ENCODE measurements at places on chromosomes 3 and 15.

GRCh38 chr3:127768346-127769008 is 53.8 kb downstream of the MGLL start:
- peak; percentile 75 for DNase-seq

DNA sequence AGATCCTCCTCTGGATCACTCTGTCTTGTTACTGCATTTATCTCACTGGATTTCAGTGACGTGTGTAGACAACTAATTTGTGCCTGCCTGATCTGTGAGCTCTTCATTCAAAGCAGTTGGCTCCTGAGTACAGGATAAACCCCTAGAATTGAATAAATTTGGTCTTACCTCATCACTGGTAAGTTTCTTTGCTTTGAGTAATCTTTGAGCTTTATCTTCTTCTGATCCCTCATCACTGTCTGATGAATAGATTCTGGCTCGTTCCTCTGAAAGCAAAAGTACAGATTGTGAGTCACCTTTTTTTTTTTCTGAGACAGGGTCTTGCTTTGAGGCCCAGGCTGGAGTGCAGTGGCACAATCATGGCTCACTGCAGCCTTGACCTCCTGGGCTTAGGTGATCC is 24.5 kb downstream of the LEO1 start:
- no peak for DNase-seq

- DNase-seq: no peak
Observed at GRCh38 chr3:121490161-121490560, 55.6 kb downstream of the POLQ start.

GRCh38 chr15:85886309-85886811 is 91.6 kb upstream of the KLHL25 start:
- DNase-seq: no peak

- no peak for DNase-seq
Observed at GRCh38 chr15:52790941-52791751, 1.0 kb upstream of the ONECUT1 start.

- no peak for DNase-seq
Observed at GRCh38 chr3:48226939-48227338, 3.6 kb downstream of the CAMP start.

DNA sequence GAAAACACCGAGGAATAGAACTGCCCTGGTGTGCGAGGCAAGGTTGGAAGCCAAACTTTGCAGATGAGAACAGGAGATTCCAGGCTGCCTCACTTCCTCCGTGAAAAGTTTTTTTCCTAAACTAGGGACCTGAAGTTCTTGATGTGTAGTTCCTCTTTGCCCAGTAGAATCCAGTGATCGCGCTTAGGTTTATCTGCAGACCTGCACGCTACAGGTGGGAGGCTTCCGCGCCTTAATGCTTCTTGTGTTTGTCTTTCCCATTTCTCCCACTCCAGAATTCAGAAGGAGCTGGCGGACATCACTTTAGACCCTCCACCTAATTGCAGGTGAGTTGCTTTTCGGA is 5.4 kb downstream of the UBE2E1 start:
- DNase-seq: no peak

- no peak for DNase-seq
Observed at GRCh38 chr3:78434801-78435200, 1333.0 kb downstream of the ROBO1 start.

GRCh38 chr15:47963265-47963664 is 157.5 kb upstream of the SLC24A5 start:
- DNase-seq: no peak

GRCh38 chr3:194840661-194841514 is 155.2 kb downstream of the FAM43A start:
- DNase-seq: peak; percentile 60

GRCh38 chr15:70555713-70556112 is 207.6 kb downstream of the UACA start:
- no peak for DNase-seq

- DNase-seq: peak; percentile 81
Observed at GRCh38 chr15:71278989-71279756, 163.9 kb downstream of the THSD4 start.

DNA sequence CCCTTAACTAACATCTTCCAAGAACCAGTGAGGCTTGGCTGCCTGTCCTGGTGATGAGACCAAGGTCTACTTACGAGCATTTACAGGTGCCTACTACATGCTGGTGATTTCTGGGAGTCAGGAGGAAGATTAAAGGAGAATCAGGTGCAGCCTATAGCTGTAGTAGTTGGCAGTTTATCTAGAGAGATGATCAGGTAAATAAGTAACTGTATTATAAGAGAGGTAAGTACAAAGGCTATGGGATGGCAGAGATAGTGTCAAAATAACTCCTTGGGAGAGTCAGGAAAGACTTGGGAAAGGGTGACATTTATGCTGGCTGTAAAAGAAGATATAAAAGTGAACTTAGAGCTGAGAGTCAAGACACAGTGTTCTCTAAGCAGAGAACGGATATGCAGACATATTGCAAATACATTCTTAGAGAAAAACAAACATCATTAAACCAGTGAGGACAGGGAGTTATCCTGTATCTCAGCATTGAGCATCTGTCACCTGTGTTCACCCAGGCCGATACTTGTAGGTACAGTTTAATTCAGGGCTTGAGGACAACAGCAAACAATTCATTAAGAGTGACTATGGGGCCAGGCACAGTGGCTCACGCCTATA is 49.7 kb upstream of the ACP3 start:
- DNase-seq: no peak

DNA sequence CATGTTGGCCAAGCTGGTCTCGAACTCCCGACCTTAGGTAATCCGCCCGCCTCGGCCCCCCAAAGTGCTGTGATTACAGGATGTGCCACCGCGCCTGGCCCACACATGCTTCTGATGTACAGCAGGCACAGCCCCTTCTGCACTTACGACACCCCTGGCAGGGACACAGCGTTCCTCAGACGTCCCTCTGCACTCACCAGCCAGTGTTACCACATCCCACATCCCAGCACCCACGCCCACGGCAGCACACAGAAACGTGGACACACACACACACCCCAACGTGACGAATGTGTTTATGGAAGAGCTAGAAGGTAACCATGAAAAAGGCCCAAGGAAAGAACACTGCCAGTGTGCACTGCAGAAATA is 576 bp upstream of the RPAP1 start:
- no peak for DNase-seq

GRCh38 chr3:124837730-124838186 is 49.4 kb downstream of the ITGB5 start:
- DNase-seq: no peak

- no peak for DNase-seq
Observed at GRCh38 chr3:154981201-154981600, 98.9 kb upstream of the MME start.

- DNase-seq: no peak
Observed at GRCh38 chr3:123324880-123325765, 123.4 kb downstream of the SEC22A start.

DNA sequence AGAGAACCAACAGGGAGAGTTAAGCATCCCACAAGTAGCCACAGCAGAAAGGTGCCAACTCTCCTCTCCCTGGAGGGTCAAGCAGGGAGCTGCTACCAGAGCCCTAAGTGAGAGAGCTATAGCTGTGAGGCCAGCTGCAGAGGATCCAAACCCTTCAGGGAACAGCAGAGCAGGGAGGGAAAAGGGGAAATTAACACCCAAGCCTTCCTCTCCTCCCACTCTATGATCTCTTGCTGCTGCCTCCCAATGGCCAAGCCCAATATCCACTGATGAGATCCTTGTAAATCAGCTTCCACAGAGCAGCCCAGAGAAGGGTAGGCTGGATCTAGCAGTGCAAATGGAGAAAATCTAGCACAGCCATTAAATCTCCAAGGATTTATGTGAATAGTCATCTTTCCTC is 68.2 kb upstream of the THBS1 start:
- DNase-seq: no peak

- no peak for DNase-seq
Observed at GRCh38 chr15:70132139-70132538, 34.4 kb upstream of the TLE3 start.

- DNase-seq: no peak
Observed at GRCh38 chr15:50764461-50765194, 878 bp downstream of the SPPL2A start.

DNA sequence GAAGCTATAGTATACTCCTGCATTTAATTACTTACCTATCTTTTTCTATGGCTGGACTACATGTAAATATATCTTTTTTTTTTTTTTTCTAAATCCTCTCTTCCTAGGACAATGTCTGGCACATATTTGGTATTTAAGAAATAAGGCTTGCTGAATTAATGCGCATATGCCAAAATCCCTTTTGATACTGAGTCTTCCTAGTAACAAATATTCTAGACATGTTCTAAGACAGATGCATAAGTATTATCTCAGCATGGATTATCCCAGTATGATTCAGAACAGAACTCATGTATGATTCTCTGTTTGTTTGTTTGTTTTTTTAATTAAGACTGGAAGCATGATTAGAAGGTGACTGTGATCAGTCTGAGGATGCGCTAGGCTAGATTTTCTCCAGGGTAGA is 249.8 kb upstream of the ZNF717 start:
- DNase-seq: no peak

Measured in HTR-8/SVneo (cell line).